Cortex of kidney (tissue), 1 donor: ENCODE measurements at places on chromosomes 13 and 19.

DNA sequence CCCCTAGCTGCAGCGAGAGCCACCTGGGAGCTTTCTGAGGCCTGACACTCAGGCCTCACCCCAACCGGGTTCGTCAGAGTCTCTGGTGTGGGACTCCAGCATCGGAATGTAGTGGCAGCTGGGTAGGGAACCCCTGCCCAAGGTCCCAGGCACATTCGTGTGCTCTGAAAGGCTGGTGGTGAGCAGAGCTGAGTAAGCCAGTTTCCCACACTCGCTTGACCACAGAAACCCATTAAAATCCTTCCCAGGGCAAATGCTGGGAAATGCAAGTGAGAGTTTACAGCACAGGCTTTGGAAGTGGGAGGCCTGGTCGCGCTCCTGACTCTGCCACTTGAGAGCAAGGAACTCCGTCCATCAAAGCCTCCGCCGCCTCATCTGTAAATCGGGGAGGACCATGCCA lies 4.2 kb downstream of the TRAPPC6A start:
- no peak for DNase-seq

DNA sequence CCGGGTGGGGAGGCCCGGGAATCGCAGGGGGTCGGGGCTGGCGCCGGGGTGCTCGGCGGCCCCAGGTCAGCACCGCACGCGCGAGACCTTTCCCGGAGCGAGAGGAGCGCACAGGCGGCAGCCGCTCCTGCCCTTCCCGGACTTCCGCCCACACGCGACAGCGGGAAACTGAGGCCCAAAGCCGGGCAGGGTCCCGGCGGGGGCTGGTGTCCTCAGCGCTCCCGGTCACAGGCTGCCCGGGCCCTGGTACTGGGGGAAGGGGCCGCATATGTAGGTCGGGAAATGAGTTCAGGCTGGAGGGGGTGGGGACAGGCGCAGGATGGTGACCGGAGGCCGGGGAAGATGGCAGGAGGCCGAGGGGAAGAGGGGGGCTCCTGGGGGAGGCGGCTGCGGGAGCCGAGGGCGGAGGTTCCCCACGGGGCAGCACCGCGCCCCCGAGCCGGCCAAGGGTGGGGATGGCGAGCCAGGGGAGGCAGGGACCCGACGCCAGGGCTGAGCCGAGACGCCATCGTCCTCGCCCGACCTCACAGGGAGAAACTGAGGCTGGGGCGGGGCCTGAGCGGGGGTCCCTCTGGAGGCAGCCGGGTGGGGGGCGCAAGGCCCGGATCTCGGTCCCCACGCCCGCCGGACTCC lies 662 bp downstream of the CBARP start:
- DNase-seq, result no peak

- DNase-seq, result no peak
Measured at GRCh38 chr13:111961236-111961635, 105.7 kb upstream of the SOX1 start.

DNA sequence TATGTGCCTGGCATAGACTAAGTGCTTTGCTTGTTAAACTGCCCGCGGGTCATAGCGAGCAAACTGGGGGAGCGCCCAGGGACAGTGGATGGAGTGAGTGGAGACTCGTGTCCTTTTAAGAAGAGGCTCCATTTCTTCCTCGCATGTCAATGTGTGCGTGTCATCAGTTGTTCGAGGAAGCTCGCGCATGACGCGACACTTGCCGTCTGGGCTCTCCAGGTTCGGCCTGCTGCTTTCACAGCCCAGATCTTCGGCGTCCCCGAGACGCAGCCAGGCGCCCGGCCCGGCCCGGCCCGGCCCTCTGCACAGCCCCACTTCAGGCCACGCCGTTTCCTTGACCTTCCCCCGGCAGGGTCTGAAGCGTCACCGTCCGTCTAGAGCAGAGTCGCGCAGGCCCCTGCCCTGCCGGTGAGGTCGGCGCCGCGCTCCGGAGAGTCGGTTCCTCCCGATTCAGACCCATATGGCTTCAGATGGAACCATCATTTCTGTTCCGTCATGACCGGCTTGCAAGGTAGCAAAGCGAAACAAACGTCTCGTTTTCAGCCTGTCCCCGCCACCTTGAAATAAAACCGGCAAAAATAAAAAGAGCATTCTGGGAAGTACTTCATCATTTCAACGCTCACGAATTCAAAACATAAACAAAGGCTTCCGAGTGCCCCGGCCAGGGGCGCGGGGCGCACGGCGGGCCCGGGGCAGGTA lies 599 bp upstream of the ARHGEF7 start:
- DNase-seq, result no peak

GRCh38 chr13:82766732-82767321 lies 1115.4 kb downstream of the SLITRK1 start:
- no peak for DNase-seq

GRCh38 chr13:104485571-104485970 lies 1419.4 kb upstream of the SLC10A2 start:
- no peak for DNase-seq

- DNase-seq, result no peak
Measured at GRCh38 chr13:42551611-42552010, 22.3 kb upstream of the TNFSF11 start.
